Activated T-helper 17 cell treated with anti-CD3 and anti-CD28 coated beads, Interleukin-2, amount 50 U/mL, for 72 hours (primary cell): ENCODE measurements at places on chromosomes 1 and 21.

DNA sequence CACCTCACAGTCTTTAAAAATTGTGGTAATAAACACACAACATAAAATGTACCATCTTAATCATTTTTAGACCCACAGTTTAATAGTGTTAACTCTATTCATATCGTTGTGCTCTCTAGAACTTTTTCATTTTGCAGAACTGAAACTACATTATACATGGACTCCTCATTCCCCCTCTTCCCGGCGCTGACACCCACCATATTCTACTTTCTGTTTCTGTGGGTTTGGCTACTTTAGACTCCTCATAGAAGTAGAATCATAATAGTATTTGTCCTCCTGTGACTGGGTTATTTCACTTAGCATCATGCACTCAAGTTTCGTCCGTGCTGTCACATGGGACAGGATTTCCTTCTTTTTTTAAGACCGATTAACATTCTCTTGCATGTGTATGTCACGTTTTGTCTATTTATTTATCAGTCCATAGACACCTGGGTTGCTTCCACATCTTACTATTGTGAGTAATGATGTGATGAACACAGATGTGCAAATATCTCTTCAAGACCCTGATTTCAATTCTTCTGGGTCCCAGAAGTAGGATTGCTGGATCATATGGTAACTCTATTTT is 62.9 kb upstream of the TMPRSS2 start:
- ATAC-seq = peak; percentile 24

GRCh38 chr21:29829564-29830275 is 110.1 kb downstream of the GRIK1 start:
- no peak for ATAC-seq

GRCh38 chr1:48853006-48853405 is 76.3 kb upstream of the BEND5 start:
- ATAC-seq = no peak

DNA sequence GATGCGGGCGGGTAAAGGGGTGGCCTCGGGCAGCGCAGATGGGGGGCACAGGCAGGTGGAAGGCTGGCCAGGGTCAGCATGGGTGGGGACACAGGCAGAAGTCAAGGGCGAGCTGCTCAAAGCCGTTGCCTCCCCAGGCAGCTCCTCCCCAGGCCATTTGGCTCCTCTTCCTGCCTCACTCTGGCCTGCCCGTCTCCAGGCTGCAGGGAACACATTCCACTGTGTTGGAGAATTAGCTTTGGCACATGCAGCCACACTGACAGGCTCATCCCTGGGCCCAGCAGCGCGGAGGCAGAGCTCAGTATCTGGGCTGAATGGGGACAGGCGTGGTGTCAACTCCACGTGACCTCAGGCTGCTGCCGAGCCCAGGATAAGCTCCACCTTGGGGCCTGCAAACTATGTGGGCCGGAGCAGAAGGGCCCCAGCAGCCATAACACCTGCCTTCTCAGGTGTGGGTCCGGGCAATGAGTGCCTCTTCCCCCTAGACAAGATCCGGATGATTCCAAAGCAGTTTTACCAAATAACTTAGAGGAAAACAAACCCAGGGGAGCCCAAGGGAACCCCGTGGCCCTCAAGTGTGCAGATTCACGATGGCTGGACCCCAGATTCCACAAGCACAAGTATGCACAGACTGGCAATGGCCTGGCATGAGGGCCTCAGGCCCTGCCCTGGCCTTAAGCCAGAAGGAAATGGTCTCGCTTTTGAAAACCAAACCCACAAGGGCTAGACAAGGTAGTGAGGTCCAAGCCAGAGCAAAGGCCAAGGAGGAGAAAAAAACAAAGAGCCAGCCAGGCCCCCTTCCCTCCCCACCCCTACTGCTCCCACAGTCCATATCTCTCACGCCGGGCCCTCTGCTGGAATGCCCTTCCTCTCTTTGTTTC is 40.2 kb downstream of the HSPG2 start:
- ATAC-seq = no peak

DNA sequence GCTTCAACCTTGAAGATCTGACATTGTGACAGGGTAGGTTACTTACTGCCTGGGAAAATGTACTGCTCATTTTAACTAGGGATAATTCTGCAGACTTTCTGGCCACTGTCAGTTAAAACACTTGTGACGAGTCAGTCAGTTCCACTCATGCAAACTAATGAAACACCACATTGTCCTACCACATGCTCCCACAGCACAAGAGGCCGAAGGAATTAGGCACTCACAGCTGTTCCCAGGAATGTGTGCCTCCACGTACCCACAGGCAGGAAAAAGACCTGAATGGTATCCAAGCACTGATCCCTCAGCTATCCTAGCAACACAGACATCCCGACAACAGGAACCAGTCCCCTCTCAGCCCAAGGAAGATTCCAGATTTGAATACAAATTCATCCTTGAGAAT is 12.3 kb downstream of the BCAR3 start:
- no peak for ATAC-seq

DNA sequence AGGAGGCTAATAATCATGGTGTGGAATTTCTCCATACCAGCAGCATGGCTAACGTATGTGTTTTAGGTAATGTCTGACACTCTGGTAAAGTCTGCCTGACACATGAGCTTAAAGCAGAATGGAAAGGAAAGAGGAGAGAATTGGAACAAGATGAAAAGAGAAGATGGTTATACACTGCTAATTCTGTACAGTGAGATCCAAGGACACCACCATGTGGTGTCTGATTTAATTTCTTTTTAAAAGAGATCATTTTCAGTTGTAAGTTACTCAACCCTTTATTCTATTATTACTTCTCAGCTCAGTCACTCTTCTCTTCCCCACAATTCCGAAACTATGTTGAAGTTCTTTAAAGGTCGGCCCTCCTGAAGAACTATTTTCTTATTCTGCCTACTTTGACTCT is 15.6 kb downstream of the PRKAB2 start:
- ATAC-seq = no peak
